ENCODE measurements at places on chromosomes 2 and 18.

DNA sequence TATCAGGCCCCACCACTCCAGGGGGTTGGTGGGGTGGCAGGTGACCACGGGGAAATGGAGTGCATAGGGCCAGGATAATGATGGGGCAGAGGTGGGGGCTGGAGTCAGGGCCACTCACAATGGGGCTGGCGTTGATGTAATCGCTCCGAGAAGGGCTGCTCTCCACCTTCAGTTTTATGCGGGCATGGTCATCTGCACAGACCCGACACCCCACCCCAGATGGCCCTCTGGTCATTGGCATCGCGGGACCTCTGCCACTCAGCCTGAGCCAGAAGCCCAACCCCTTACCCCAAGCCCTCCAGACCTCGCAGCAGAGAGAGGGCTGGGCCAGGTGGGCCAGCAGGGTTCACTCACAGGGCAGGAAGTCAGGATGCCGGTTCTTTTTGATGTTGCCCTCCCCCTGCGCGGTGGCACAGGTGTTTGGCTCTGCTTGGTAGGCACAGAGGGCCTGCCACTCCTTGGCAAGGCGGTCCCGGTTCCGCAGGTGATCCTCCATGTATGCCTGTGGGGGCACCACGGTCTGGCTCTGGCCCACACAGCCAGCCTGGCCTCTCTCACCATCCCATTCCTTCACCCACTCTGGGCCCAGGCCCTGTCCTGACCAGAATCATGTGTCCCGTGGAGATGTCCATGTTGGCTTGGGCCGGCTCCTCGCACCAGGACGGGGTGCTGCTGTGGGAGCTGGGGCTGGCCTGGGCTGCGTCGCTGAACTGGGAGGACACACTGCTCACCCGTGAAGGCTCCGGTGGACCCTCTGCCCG, 12.4 kb downstream of the PTPRN start:
- DNase-seq = no peak

DNA sequence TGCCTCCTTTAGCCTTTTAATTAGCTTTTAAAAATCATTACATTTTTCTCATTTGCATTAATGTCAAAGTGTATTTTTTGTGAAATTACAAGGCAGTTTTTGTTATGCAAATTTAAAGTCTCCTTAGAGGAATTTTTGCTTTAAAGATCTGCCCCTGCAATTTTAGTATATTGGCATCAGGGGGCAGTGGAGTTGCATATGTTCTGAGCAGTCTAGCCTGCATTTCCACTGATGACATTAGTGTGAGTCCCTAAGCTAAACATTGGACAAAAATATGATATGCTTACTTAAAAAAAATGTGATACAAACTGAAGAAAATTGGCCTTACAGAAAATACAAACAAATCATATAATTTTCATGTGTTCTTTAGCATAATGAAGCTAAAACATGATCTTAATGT, 426.5 kb downstream of the SLC4A3 start:
- DNase-seq = no peak

DNA sequence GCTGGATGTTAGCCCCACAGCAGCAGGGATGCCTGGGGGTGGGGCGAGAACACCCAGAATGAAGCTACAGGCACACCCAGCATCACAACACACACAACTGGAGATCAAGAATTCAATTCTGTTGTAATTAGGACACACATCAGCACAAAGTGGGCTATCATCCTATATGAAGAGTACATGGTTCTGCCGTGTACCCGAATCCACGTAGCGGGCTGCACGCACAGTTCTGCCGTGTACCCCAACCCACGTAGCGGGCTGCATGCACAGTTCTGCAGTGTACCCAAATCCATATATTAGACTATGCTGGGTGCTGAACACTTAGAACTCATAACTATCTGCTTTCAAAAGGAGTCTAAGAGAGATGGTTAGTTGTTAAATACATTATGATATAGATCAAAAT, 86.5 kb downstream of the EIPR1 start:
- no peak for DNase-seq

- no peak for DNase-seq
Measured at GRCh38 chr2:238475034-238475433, 48.3 kb downstream of the ASB1 start.

GRCh38 chr2:48519593-48519992, 10.4 kb upstream of the STON1 start:
- no peak for DNase-seq

GRCh38 chr2:166895243-166895642, 7.0 kb downstream of the XIRP2 start:
- no peak for DNase-seq

DNA sequence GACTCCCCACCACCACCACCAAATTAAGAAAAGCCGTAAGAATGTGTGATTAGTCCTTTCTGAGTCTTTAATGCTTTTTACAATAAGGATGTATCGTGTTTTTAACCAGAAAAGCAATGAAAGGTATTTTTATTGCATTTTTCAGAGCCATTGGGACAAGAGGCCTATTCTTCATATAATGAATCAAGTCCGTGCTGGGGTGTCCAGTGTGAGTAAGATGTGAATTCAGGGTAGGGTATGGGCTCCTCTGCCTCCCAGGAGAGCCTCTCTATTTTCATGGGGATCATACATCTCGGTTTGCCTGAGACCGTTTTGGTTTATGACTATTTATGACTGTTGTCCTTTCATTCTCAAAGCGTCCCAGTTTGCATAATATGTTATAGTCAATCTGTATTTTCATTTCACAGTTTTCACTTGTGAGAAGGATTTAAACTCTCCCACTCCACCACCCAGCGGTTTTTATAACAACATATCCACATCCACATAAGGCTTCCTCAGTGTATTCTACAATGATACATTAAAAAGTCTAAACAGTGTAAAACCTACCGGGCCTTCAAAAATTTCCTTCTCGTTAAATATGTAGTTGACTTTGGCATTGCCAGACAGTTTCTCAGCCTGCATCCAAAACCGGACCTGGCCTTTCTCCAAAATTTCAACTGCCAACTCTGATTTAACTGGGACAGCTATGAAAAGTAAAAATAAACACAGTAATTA, 80.8 kb upstream of the LPIN2 start:
- no peak for DNase-seq

DNA sequence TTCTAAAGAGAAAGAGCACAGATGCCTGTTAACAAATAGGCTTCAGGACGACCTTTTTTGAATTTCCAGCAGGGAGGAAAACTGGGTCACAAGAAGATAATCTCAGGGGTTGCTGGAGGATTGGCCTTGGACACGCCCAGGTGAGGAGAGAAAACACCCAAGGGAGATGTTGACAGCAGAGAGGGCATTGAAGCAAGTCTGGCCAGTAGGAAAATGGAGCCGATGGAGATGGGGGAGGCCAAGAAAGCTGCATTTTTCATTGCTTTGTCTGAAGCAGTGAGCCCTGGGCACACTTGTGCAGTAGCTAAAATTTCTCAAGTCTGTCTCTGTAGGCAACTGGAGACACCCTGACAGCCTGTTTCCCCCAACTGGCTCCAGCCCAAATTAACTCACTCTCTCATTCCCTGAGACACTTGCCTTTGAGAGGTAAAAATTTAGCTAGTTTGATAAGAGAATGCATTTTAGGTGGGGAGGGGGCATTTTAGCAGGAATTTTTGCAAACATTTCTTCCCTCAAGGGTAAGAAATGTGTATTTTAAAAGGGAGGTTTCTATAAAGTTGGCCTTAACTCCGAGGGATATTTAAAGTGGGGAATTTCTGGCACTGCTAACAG, 165.5 kb downstream of the TGIF1 start:
- no peak for DNase-seq

GRCh38 chr18:61333271-61333745, at the start of gene CDH20:
TSS of gene CDH20 (plus strand) at chr18:61333430.
- peak; percentile 33 for DNase-seq

DNA sequence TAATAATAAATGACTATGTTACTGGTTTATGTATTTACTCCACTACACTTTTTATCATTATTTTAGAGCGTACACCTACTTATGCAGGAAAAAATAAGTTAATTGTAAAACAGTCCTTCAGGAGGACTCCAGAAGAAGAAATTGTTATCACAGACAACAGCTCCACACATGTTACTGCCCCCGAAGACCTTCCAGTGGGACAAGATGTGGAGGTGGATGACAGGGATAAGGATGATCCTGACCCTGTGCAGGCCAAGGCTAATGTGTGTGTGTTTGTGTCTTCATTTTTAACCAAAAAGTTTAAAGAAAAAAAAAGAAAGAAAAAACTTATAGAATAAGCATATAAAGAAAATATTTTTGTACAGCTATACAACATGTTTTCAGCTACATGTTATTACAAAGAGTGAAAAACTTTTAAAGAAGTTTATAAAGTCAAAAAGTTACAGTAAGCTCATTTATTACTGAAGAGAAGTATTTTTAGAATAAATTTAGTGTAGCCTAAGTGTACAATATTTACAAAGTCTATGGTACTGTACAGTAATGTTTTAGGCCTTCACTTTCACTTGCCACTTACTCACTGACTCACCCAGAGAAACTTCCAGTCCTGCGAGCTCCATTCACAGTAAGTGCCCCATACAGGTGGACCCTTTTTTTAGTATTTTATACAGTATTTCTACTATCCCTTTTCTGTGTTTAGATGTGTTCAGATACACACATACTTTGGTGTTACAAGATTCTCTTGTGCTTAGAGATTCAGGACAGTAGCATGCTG, 7.5 kb downstream of the TGFBRAP1 start:
- DNase-seq = no peak

Measured in renal pelvis (tissue), 12 donors.